Ascending aorta (tissue), 2 donors: ENCODE measurements at places on chromosomes 2 and 18.

DNA sequence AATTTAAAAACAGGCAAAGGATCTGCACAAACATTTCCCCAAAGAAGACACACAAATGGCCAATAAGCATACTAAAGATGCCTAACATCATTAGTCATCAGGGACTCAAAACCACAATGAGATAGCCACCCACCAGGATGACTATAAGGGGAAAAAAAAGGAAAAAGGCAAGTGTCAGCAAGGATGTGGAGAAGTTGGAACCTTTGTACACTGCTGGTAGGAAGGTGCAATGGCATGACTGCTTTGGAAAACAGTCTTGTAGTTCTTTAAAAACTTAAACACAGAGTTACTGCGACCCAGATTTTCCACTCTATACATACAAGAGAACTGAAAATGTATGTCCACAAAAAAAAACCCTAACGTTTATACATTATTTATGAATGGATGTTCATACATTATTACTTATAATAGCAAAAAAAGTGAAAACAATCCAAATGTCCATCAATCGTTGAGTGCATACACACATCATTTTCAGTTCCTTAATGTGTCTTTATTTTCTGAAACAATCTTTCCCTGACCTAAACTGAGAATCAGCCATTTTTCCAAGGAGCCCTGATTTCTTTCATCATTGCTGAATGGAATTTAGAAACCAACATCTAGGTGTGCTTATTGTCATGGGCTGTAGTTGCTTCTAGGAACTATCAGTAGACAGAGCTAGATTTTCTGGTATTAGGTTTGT is 64.7 kb upstream of the TLK1 start:
- H3K36me3 ChIP-seq = no peaks in the 10 kb centered on the region
- H3K4me3 ChIP-seq = no peak overlapping the region
- DNase-seq = no peak
- no peaks in the 10 kb centered on the region for H3K27me3 ChIP-seq

DNA sequence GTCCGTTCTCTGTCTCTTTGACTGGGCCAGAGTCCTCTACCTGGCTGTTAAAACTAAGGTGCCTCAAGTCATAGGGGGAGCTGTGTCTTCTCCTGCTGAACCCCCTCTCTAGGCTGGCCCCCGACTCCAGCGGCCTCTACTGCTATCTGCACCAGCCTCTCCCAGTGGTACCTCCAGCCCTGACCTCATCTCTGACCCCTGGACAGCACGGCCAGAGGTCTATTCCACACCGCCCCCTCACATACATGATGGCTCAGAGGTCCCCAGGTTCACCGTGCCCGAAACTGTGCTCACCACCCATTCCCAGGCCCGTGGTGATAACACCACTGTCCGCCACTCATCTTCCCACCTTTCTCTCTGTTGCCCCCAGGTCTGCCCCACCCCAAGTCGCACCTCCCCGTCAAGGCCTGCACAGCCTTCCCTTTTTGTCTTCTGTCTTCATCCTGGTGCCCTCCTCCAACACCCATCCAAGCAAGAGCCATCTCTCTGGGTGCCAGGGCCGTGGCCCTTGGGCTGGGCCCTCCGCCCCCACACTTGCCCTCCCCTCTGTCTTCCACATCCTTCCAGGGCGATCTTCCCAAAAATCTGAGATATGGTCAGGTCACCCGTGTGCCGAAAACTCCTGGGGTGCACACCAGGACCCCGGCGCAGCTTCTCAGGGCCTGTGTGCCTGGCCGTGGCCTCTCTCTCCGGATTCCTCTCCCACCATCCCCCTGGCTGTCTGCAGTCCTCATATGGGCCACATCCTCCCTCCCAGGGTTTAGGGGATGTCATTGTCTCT is 134.4 kb upstream of the ID2 start:
- no peaks in the 10 kb centered on the region for H3K36me3 ChIP-seq
- H3K27ac ChIP-seq = no peak overlapping the region
- H3K27me3 ChIP-seq = no peaks in the 10 kb centered on the region
- H3K4me1 ChIP-seq = peaks cover 6% of the 10 kb centered on the region
- no peak overlapping the region for H3K4me3 ChIP-seq

GRCh38 chr18:44507729-44508325 is 172.9 kb upstream of the SETBP1 start:
- no peak for DNase-seq
- H3K36me3 ChIP-seq = no peaks in the 10 kb centered on the region
- no peaks in the 10 kb centered on the region for H3K27me3 ChIP-seq
- H3K4me3 ChIP-seq = no peak overlapping the region

DNA sequence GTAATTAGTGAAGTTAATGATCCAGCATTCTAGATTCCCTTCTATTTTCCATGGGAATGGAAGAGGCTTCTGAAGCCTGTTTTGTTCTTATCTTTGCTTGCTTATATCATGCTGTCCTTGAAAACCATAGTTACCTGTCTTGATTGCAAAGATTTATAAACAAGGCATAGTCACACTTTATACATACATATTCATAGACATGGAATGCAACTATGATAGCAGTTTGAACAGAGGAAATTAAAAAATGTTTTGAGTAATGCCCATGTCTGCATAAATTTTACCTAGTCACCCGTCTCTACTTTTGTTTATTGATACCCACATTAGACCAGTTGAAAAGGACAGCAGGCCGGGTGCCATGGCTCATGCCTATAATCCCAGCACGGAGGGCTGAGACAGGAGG is 289.0 kb downstream of the PTPRM start:
- H3K4me1 ChIP-seq = peaks cover 6% of the 10 kb centered on the region
- DNase-seq = no peak
- H3K4me3 ChIP-seq = no peak overlapping the region
- no peaks in the 10 kb centered on the region for H3K36me3 ChIP-seq
- H3K27me3 ChIP-seq = no peaks in the 10 kb centered on the region
